ENCODE measurements at places on chromosomes 2 and 18. TPM values are rescaled to one million over a fixed set of nuclear protein-coding genes. Genes with fewer than 3 reads are reported as not detected.

- DNase-seq: peak; percentile 56
These were observed 51.4 kb upstream of the SPAG16 start for GRCh38 chr2:213232649-213233437.

GRCh38 chr2:25582077-25582830 is 91.1 kb downstream of the DTNB start:
- no peak for DNase-seq

DNA sequence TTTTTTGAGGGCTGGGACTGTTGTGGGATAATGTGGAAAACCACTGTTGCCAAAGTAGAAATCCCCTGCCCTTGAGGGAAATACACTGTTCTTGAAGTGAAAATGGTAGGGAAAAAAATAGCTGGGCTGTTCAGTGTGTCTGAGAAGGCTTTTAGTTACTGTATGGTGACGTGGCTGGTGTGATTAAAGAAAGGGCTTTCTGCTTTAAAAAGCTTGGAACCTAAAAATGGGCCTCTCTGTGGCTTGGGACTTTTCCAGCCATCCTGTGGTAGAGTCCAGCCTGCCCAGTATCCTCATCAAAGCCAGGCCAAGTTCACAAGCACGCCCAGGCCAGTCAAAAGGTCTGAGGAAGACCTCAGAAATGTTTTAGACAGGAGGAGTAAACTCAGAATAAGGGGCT is 6.8 kb downstream of the MGAT5 start:
- DNase-seq: no peak

DNA sequence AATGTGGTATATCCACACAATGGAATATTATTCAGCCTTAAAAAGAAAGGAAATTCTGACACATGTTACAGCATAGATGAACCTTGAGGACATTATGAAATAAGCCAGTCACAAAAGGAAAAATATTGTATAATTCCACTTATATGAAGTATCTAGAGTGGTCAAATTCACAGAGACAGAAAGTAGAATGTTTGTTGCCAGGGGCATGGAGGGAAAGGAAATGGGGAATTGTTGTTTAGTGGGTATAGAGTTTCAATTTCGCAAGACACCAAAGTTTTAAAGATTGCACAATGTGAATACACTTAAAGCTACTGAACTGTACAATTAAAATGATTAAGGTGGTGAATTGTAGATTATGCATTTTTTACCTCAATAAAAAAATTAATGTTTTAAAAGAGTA is 92.9 kb downstream of the TXNL1 start:
- DNase-seq: no peak

The KYNU gene
- 0.54 TPM for total RNA-seq

DNA sequence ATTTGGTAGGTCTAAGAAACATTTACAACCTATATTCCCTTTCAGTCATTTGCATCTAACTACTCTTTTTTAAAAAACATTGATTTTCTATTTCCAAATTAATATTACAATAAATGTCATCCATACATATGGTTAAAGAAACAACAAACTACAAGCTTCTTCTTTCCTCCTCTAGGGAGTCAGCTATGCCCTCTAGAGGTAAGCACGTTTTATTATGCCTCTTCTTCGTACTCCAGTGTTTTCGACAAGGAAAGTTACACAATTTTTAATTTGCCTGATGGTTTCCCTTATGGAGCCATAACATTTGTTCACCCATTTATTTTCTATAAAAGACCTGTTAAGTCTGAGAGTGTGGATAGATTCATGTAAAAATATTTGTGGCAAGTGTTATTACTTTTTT is 183.4 kb upstream of the CDH7 start:
- DNase-seq: no peak

- DNase-seq: no peak
These were observed 238.6 kb downstream of the TWIST2 start for GRCh38 chr2:239086325-239087020.

The DCC gene
- not detected for total RNA-seq

GRCh38 chr2:106311041-106311370 is 116.9 kb upstream of the UXS1 start:
- DNase-seq: no peak

The GALR1 gene
- total RNA-seq: under 0.01 TPM

The ABCG8 gene
- under 0.01 TPM for total RNA-seq

The PARD3B gene
- total RNA-seq: 2.7 TPM

The DOK6 gene
- total RNA-seq: 1.3 TPM

DNA sequence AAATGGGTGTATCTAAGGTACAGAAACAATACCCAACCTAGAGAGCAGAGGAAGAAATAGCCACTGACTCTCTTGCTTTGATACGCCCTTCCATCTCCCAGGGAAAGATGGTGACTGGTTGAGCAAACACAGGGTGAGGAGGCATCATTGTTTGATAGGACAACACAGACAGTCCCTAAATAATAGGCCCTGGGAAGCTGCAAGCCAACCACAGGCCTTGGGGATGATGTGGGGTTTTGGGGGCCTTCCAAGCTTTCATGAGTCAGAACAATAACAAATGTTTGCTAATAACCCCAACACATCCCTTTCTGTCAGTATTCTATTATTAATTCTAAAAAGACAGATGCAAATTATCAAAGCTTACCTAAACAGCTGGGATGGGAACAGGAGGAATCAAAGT is 9.8 kb downstream of the LGALSL start:
- DNase-seq: no peak

The TEKT4 gene
- not detected for total RNA-seq

The SP140 gene
- total RNA-seq: 1.3 TPM

GRCh38 chr2:224841910-224842309 is 125.7 kb upstream of the CCDC195 start:
- no peak for DNase-seq

GRCh38 chr18:42534313-42534712 is 579.3 kb downstream of the PIK3C3 start:
- DNase-seq: no peak

DNA sequence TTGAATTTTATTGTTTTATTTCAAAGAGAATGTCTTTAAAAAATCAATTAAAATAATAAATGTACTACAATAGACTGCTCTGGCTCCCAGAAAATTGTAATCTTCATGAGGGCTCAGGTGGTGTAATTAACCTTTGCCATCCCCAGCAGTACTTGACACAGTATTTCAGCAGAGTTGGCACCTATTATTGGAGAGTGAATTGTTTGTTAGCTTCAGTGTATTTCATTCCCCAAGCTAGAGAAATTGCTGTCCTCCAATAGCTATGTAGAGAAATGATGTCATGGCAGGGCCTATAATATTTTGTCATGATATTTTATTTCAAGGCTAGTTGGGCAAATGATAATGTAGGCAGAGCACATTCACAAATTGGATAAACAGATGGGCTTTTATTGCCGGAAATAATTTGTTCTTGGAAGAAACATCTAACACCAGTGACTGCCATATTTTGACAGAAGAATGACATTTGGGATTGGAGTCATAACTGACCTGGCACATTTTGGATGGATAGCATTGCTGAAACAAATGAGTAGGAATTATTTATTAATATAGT is 712.0 kb upstream of the NXPH2 start:
- DNase-seq: no peak

The TUBA3E gene
- not detected for total RNA-seq

- no peak for DNase-seq
These were observed 57.3 kb downstream of the INHBB start for GRCh38 chr2:120403261-120403660.

DNA sequence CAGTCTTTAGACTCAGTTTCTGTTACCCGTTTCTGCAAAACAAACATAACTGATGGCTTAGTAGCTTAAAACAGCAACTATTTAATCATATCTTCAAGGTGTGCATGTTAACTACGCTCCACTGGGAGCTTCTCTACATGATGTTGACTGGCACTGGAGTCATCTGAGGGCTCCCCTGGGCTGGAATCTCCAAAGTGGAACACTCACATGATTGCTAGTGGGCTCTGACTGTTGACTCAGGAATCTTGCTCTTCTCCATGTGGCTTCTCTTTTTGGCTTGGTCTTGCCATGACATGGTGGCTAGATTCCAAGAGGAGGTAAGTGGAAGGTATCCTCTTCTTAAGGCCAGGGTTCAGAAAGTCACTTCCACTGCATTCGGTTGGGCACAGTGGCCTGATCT is 160.8 kb downstream of the PMAIP1 start:
- no peak for DNase-seq

GRCh38 chr2:136305517-136306192 is 187.7 kb upstream of the CXCR4 start:
- DNase-seq: no peak

- no peak for DNase-seq
These were observed 763.3 kb upstream of the FSHR start for GRCh38 chr2:49917654-49918053.

DNA sequence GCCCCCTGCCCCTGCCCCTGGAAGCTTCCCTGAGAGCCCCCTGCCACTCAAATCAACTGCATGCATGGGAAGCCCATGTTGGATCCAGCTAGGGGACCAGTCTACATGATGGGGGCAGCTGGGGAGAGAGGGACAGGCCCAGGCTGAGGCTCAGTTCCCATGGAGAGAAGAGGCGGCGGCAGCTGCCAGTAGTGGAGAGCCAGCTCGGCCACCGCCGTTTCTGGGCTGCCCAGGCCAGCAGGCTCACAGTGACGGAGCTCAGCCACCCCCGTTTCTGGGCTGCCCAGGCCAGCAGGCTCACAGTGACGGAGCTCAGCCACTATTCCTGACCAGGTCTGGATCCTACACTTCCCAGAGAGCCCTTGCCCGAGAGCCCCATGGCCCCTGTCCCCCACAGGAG is 3.6 kb downstream of the MAB21L4 start:
- no peak for DNase-seq

The CKAP2L gene
- total RNA-seq: 0.81 TPM

The NEURL3 gene
- total RNA-seq: 0.27 TPM

- no peak for DNase-seq
These were observed 134.4 kb downstream of the L3MBTL4 start for GRCh38 chr18:6280211-6280743.

- DNase-seq: no peak
These were observed 28.2 kb downstream of the RND3 start for GRCh38 chr2:150459281-150459680.

- DNase-seq: no peak
These were observed 67.6 kb downstream of the DHRS9 start for GRCh38 chr2:169136885-169137534.

The REG3G gene
- not detected for total RNA-seq

GRCh38 chr2:238973038-238973739 is 125.3 kb downstream of the TWIST2 start:
- DNase-seq: no peak

The MMADHC gene
- 52.8 TPM for total RNA-seq

GRCh38 chr2:99389946-99390345 is 52.8 kb downstream of the EIF5B start:
- DNase-seq: no peak

GRCh38 chr2:148528356-148529064 is 116.0 kb upstream of the EPC2 start:
- DNase-seq: no peak

GRCh38 chr2:63163161-63163820 is 112.7 kb downstream of the OTX1 start:
- DNase-seq: no peak

DNA sequence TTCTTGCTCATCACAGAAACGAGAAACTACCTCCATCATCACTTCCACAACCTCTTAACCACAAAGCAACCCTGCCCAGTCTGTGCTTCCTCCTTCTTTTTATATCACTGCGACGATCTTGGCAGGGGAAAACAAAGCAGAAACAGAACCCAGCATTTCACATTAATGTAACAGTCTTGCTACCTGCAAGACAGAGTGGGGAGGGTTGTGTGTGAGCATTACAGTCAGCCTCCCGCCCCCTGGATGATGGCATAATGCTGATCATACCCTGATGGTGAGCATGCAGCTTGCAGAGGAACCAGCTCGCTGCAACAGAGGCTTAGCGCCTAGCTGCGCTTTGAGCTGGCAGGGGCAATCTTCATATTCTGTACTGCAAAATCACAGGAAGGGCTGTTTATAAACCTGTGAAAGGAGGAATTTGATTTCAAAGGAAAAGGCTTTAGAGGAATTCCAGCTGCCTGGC is 376.1 kb downstream of the IRS1 start:
- peak; percentile 52 for DNase-seq

The COL4A3 gene
- under 0.01 TPM for total RNA-seq

The C18orf63 gene
- not detected for total RNA-seq

DNA sequence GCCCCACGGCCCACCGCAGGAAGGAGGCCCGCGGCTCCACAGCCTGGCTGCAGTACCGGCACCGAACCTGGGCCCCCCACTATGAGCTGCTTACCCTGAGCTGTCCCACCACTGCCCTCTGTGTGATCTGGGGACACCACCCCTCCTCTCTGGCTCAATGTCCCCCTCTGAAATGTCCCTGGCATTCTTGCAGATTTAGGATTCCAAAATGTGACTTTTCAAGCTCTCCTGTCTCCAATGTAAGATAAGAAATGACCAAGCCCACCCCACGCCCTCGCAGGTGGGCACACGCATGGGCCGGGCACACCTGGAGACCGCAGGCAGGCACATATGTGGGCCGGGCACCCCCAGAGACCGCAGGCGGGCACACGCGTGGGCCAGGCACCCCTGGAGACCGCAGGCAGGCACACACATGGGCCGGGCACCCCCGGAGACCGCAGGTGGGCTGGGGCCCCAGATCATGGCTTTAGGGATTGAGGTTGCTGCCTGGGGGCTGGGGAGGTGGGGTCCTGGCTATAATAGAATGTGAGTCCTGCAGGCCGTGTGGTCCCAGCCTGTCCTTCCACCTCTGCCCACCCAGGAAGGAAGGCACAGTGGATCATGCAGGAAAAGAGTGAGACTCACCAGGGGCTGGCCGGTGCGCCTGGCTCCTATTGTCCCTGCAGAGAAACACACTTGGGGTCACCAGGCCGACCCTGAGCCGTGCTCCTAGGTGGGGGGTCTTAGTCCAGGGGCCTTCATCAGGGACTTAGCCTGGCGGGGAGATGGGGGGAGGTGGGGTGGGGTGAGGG is 7.2 kb downstream of the PDCD1 start:
- DNase-seq: no peak

DNA sequence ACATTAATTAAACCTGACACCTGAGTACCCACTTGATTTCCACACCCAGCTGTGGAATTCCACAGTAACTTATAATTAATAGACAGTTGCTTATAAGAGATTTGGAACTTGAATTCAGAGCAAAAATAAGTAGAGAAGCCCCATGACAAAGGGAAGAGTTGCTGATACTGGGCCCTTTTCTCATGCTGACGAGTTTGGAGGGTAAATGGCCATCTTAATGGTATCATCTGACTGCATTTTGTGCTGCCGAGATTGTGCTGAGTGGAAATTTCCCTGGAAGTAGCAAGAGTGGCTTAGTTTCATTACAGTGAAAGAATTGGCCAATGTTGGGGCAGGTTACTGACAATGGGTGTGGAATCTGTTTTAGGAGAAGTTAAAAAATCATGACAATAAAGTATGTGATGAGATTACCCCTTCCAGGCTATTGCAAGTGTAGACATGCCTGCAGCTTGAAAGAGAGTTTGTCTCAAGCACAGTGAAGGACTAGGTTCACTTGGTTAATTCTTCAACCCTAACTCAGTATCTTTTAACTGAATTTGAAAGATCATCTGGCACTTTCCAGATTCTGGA is 49.9 kb downstream of the VSNL1 start:
- DNase-seq: no peak
